Stimulated activated CD8-positive, alpha-beta memory T cell treated with anti-CD3 and anti-CD28 coated beads, Interleukin-7, amount 100 ng/mL, for 48 hours (primary cell): ENCODE measurements at places on chromosomes 11 and 22.

- DNase-seq = no peak
Measured at GRCh38 chr22:48075604-48076003, 1313.2 kb downstream of the TBC1D22A start.

- DNase-seq = peak; percentile 11
Measured at GRCh38 chr22:23591201-23591791, 11.2 kb upstream of the IGLL1 start.

DNA sequence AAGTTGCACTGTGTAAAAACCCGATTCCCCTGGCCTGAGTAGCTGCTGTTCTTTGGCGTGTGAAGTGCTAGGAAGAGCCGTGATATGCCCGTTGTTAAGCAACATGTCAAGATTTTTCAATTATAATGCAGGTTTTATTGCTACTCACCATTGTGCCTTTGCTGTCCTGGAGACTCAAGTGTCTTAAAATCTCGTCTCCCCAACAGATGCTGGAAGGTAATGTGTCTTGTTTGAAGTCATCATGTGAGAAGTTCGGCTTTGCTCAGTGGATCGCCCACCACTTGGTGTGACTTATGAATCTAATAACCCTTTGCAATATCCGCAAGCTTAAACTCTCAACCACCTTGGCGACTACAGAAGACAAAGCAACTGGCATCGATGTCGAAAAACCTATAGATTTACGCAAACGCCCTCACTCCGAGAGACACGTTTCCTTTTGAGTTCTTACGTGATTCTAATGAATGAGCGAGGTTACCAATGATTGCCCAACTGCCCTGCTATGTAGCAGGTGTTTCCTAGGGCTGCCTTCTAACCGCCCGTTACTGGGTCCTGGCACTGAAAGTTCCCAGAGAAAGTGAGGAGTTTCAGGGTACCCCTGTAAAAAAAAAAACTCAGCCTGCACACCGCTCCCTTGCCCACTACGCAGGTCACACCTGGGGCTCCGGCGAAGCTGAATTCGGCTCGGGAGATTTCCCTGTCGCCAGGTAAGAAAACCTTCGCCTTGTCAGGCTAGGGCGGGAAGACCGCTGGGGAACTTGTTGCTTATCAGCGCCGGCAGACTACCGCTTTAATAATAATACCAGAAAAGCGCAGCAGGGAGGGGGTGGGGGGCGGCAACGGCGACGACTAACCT lies 21.2 kb upstream of the BDNF start:
- DNase-seq = no peak

DNA sequence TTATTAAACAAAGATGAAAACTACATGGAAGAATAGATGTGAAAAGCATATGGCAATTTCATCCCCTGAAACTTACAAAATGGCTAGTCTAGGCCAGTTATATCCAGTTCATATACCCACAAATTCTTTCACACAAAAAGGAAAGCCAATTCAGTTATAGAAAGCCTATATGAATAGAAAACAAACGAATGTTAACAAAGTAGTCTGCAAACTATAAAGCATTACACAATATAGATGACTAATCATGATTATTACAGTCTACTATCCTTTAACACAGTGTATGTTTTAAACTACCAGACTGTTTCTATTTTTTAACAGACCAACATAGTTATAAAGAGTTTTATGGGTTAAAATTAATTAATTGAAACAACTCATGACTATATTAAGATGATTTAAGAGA lies 12.1 kb downstream of the DCUN1D5 start:
- no peak for DNase-seq

- DNase-seq = peak; percentile 31
Measured at GRCh38 chr22:21712751-21713427, 22.7 kb downstream of the YPEL1 start.

GRCh38 chr11:23574149-23574548 lies 713.9 kb upstream of the CCDC179 start:
- DNase-seq = no peak

DNA sequence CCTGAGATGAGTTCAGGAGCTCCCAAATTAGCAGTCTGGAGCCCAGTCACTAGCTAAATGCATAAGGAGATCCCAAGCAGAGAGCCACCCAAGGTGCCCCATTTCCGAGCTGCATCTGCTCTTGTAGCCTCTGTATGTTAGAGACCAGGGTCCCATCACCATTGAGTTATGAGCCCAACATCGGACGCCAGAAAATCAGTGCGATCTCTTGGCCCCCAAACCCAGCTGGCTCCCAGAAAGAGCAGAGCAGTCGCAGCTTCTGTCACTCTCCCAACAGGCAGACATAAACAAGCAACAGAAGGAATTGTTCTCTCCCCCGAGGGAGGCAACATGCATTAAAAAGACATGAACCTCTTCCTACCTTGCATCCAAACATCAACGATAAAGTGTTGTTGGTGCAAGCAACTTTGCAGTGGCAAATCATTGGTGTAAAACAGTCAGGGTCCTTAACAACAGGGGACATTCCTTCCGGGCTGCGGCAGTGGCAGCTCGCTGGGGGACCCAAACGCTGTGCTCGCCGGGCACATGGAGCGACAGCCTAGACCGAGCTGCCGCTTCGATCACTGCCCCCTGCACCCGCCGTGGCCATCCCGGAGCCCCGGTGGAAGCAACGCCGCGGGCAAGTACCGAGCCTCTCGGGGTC lies 907.1 kb downstream of the DLG2 start:
- no peak for DNase-seq

GRCh38 chr11:35088676-35089075 lies 50.3 kb upstream of the CD44 start:
- no peak for DNase-seq

- no peak for DNase-seq
Measured at GRCh38 chr11:59679347-59679746, 10.5 kb upstream of the PATL1 start.

- DNase-seq = no peak
Measured at GRCh38 chr11:46588131-46588530, 5.7 kb downstream of the AMBRA1 start.

DNA sequence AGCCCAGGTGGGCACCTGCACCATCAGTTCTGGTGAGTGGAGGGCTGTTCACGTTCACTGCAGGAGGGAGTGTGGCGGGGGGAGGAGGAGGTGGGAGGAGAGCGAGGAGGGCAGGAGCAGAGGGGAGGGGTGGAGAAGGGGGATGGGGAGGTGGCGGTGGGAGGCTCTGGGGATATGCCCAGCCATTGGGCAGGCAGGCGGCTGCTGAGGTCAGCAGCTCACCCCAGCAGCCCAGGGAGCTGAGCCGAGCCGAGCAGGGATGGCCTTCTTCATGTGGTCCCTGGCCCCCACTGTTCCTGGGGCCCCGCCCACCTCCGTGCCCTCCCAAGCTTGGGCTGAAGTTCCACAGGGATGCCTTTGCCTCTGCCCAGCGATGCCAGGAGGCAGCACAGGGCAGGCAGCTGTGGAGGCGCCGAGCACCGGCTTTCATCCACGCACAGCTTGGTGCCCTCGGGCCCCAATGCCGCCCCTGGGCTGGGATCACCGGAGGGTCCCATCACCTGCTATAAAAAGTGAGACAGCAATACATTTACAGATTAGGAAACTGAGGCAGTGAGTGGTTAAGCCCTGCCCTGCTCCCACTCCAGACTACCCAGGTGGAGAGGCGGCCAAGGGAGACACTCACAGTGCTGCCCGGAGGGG lies 21.6 kb downstream of the RTN4R start:
- DNase-seq = no peak

GRCh38 chr22:32545801-32546200 lies 71.2 kb downstream of the FBXO7 start:
- DNase-seq = no peak

DNA sequence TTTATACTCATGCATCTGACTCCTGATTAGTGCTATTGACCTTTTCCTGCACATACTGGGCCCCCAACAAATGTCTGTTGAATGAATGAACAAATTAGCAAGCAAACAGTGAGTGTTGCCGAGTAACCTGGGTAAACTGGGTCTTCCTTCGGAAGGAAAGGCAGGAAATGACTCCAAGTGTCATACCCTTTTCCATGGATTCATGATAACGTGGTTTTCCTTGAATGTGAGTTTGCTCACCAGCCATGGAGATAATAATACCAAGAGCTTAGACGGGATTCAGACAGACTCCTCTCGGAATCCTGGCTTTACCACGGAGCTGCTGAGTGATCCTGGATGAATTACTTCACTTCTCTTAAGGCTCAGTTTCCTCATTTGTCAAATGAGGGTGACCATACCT lies 16.7 kb downstream of the TECTA start:
- DNase-seq = no peak

DNA sequence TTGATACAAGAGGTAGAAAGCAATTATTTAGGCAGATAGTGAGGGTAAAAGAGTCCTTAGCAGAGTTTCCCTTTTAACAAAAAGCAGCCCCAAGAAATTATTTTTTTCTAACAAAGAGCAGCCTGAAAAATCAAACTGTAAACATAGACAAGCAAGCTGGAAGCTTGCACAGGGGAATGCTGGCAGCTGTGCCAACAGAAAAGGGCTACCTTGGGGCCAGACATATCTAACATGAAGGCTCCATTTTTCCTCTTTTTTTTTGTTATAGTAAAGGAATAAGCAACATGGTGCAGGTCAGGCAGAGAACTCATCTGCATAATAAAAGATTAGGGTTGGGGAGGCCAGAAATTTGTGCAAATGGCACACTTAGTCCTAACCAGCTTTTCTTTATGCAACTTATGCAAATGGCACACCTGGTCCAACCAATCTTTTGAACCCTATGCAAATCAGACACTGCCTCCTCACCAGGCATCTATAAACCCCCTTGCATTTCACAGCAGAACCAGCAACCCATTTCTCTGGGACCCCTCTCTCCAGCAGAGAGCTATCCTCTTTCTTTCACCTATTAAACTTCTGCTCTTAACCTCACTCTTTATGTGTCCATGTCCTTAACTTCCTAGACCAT lies 41.8 kb downstream of the PDGFD start:
- no peak for DNase-seq

DNA sequence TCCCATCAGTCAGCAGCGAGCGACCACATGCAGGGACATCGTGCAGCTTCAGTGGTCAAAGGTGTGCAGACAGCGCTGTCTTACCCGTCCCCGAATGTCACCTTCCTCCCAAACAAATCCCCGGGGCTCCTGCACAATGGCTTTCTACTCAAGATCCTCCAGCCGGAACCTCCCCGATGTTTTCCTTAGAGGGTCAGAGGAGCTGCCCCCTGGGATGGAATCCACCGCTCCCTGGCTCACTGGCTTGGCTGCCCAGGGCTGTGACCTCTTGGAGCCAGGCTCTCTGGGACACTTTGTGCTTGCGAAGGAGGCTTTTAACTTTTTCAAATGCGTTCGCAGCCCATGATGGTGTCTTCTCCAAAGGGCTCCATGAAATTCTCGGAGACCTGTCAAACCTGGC lies 17.3 kb upstream of the FGF19 start:
- no peak for DNase-seq

DNA sequence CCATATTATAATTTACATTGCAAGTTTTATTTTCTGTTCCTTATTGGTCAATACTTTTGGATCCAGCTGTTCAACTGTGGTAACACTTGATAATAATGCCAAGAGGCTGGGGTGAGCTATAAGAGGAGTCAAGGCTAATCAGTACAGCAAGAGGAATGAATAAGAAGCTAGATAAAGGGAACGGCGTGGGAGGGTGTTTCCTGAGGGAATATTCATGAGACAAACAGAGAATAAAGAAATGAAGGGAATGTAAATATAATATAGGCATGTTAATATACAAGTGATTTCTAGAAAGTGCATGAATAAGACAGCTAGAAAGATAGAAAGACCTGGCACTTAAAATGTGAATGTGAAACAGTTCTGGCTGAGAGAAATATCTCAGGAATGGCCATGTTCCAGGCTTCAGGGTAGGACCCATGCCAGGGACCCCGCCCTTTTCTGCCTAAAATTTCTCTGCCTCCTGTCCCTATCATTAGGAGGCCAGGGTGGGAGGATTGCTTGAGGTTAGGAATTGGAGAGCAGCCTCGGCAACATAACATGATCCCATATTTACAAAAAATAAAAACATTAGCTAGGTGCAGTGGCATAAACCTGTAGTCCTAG lies 3.9 kb downstream of the OR51B4 start:
- DNase-seq = no peak

GRCh38 chr22:48207919-48208535 lies 1445.6 kb downstream of the TBC1D22A start:
- DNase-seq = no peak

DNA sequence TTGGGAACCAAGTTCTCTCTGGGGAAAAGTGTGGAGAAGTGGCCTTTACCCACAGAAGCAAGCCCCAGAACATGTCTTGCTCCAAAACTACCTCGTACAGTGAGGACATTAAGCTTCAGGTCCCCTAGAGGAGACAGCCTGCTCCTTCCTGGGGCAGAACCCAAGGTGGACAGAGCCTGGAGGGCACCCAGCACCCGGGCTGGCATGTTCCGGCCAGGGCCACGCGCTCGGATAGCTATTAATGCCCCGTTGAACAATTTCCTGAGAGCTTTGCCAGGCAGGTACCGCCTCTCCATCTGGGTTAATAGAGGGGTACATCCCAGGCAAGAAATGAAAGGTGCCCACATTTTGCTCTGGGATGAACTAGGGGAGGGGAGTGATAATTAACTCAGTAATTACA lies 169.0 kb upstream of the GRK3 start:
- no peak for DNase-seq

DNA sequence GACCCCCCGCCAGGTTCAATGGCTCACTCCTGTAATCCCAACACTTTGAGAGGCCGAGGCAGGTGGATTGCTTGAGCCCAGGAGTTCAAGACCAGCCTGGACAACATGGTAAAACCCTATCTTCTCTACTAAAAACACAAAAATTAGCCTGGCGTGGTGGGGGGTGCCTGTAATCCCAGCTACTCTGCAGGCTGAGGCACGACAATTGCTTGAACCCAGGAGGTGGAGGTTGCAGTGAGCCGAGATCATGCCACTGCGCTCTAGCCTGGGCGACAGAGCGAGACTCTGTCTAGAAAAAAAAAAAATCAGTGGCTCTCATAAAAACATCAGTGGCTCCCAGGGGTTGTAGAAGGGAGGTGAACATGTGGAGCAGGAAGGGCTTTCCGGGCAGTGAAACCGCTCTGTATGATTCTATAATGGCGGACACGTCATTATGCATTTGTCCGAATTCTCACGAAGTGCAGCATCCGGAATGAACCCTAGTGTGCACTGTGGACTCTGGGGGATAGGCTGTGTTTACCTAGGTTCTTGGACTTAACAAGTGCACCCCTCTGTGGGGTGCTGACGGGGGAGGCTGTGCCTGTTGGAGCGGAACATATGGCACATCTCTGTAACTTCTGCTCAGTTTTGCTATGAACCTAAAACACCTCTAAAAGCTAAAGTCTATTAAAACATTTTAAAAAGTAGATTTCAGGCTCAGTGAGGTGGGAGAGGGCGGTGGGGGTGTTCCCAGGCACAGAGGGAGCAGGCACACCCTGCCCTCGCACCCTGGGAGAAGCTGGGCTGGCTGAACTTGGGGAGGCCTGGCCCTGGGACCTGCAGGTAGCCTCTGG lies 49.1 kb upstream of the SEPTIN5 start:
- no peak for DNase-seq

DNA sequence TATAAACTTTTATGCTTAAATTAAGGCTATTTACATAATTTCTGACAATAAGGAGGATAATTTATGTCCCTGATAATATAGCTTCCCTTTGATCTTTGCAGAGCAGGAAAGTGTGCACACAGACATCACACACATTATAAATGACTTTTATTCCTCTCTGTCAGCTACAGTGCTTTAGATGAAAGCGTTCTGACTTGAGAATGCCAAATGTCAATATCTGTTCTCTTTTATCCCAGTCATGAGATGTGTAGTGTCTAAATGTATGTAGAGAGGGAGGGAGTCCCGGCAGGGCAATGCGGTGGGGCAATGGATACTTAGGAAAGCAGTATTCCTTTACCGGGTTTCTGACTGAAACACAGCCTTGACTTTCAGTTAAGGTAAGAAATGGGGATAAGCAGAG lies 225.4 kb upstream of the CHORDC1 start:
- no peak for DNase-seq
